Stimulated activated CD4-positive, alpha-beta T cell treated with anti-CD3 and anti-CD28 coated beads, Interleukin-1b, Interleukin-23, amount 100 ng/mL, for 4 hours (primary cell): ENCODE measurements at places on chromosomes 1 and 21.

DNA sequence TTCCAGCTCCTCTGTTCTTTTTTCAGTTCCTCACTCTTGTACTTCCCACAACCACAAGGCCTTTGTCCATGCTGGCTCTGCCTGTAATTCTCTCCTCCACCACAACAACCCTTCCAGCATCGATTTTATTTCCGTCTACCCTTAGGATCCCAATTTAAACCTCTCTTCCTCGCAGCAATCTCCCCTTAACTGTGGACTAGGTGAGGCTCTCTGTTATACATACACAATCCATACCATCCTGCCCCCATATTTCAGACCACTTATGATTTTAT, 90.4 kb upstream of the ZC3H11B start:
- DNase-seq: no peak

DNA sequence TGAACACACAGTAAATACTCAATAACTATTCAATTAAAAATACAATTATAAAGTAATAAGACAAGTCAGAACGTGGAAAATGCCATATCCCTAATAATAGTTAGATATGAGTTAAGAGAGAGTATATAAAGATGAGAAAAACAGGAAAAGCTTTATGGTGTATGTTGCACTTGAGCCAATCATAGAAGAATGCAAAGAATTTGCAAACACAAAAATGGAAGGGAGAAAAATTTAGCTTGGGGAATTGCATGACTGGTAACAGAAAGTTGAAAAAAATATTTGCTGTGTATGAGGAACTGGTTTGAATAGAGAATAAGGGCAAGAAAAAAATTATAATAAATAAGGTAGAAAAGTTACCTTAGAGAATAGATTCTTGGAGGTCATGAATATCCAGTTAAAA, 739.6 kb upstream of the CXADR start:
- no peak for DNase-seq

GRCh38 chr1:245288796-245289195, 134.0 kb downstream of the KIF26B start:
- no peak for DNase-seq

DNA sequence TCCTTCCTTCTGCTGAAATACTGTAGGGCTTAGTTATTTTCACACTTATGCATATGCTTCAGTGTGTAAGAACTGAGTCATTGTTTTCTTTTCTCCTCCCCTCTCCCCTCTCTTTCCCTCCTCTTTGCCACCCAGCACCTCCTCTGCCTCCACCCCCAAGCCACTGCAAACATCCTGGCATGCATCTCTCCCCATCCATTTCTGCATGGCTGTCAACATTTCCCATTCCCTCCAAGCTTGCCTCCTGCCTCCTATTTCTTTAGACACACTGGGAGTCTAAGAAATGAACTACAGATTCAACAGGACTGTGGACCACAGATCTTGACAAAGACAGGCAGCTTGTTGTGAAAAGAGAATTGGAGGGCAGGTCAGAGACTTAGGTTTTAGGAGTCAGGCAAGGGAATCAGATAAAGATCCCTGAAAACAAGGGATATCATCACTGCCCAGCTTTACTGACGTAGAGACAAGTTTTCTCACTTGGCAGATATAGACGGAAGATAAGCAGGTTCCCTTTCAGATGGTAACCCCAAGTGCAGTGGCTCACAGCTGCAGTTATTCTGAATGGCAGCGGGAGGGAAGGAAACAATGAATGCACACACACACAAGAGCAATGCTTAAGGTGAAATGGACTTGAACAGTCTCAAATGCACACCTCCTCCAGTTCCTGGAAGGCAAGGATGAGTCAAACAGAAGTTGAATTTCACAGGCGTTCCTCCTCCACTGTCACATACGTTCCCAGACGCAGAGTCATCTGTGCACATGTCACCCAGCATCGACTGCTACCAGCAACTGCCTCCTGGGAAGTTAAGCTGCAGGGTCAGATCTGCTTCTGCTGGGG, 56.1 kb downstream of the HIVEP3 start:
- peak; percentile 19 for DNase-seq

DNA sequence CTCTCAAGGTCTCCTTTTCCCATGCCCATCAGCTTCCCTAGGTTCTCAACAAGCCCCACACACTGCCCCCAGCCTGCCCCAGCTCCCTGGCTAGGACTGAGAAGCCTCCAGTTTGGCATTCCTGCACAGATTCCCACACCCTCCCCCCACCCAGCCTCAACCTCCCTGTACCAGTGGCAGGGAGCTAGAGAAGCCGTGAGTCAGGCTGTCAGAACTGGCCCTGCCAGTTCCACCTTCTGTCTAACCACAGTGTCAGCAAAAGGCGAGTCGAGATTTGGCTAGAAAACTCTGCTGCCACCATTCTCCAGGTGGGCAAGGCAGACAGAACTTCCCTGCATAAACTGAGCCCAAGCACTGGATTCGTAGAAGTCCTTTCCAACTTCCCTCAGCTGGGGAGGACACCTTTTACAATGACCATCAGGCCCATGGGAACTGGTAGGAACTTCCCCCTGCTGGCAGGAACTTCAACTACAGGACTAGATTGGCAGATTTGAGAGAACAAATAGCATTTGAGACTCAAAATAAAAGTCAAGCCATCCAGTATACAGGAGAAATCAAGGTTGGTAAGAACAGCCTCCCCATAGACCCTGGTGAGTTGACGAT, 31.0 kb downstream of the TNNT2 start:
- no peak for DNase-seq

- no peak for DNase-seq
Observed at GRCh38 chr21:42703136-42703908, 49.9 kb downstream of the PDE9A start.

DNA sequence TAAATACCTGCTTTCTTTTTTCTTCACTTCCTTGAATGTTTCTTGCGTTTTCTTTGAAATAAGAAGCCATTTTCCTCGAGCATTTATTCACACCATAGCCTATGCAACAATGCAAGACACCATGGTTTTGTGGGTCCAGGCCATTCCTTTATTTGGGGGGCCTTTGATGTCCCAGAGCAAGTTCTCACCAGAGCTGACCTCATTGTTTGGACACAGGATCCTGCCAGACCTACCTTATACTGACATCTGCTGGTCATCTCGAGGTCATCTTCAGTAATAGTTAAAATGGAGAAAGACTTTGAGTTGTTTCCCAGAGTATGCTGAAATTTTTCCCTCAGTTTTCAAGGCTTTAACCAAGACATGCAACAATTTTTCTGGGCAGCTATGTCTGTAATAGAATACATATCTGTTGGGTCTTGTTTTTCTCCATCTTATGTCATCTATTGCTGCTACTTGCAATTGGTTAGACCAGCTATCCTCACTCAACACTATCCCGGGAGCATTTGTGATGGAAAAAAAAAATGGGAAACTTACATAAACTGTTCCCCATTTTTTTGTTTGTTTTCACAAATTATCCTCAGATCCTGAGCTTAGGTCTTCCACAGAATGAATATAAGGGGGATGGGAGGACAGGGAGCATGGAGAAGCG, 34.0 kb upstream of the BACE2 start:
- no peak for DNase-seq

GRCh38 chr1:52534928-52535764, 17.7 kb downstream of the TUT4 start:
- no peak for DNase-seq

DNA sequence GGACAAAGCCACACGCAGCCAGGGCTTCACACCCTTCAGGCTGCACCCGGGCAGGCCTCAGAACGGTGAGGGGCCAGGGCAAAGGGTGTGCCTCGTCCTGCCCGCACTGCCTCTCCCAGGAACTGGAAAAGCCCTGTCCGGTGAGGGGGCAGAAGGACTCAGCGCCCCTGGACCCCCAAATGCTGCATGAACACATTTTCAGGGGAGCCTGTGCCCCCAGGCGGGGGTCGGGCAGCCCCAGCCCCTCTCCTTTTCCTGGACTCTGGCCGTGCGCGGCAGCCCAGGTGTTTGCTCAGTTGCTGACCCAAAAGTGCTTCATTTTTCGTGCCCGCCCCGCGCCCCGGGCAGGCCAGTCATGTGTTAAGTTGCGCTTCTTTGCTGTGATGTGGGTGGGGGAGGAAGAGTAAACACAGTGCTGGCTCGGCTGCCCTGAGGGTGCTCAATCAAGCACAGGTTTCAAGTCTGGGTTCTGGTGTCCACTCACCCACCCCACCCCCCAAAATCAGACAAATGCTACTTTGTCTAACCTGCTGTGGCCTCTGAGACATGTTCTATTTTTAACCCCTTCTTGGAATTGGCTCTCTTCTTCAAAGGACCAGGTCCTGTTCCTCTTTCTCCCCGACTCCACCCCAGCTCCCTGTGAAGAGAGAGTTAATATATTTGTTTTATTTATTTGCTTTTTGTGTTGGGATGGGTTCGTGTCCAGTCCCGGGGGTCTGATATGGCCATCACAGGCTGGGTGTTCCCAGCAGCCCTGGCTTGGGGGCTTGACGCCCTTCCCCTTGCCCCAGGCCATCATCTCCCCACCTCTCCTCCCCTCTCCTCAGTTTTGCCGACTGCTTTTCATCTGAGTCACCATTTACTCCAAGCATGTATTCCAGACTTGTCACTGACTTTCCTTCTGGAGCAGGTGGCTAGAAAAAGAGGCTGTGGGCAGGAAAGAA, 8.1 kb downstream of the PSRC1 start:
- no peak for DNase-seq

DNA sequence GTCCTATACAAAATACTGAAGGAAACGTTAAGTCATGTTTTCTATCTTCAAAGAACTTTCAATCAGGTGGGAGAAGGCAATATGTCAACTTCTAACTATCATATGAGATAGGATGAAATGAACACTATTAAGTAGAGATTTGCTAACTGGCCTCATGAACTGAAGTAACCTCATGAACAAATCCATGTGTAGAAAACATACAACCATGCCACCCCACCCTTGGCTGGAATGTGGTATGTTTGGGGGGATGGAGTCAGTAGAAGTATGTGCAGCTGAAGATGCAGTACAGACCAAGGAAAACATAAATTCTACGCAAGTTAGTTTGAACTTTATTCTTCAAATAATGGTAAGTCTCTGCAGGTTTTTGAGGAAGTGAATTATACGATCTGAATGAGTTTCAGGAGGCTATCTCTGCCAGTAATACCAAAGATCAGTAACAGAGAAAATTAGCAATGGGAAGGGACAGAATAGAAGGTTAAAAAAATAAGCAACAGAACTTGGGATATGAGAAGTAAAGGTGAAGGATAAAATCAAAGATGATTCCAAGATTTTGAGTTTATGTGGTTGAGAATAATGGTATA, 4.5 kb downstream of the TRMT1L start:
- no peak for DNase-seq

- DNase-seq: no peak
Observed at GRCh38 chr21:18170829-18171228, 73.8 kb upstream of the CHODL start.

DNA sequence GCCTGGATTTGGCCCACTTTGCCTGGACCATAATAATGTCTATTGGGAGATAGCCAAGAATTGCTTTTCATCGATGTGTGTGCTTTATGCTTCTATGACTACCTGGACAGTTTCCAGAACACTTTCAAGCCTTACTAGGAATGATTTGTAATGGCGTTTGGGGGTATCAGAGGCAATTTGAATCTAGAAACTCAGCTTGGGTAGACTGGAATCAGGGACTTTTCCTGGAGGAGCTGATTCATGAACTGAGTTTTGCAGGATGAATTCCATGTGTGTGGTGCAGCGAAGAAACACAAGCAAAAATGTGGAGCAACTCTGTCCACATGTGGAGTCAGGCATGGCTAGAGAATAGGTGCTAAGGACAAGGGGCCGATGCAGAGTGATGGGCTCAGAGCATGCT, 11.9 kb upstream of the TMEM61 start:
- DNase-seq: no peak

- DNase-seq: no peak
Observed at GRCh38 chr1:165047994-165048393, 308.5 kb downstream of the LMX1A start.
